ENCODE measurements at places on chromosomes 7 and 10.

DNA sequence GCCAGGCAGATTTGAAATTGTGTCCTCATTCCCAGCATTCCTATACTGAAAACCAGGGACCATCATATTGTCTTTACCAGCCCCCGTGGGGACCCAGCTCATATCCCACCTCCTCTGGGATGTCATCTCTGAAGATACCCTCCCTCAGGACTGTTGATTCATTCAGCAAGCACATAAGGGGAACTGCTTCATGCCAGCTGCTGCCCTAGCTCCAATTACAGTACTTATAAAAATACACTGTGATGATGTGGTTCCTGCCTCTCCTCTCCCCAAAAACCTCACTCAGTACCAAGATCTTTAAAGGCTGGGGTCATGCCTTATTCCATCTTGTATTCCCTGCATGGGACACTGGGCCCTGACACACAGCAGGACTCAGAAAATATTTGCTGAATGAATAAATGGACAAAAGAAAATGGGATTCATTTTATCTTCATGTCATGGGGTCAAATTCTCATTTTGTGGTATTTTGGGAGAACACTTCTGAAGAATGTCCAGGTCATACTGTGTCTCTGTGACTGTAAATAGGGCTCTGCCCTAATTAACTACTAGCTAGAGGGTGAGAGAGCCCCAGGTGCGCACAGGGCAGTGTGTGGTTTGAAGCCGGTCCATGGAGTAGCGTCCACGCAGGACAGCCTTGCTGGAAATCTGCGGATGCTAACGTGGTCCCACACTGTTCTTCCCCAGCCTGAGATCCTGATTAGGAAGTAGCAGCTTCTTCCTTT lies 29.0 kb upstream of the DAGLB start:
- DNase-seq = no peak

- DNase-seq = no peak
These were observed 7.6 kb downstream of the ITGB8 start for GRCh38 chr7:20338285-20338684.

- DNase-seq = no peak
These were observed 79.6 kb downstream of the LARP4B start for GRCh38 chr10:851901-852300.

DNA sequence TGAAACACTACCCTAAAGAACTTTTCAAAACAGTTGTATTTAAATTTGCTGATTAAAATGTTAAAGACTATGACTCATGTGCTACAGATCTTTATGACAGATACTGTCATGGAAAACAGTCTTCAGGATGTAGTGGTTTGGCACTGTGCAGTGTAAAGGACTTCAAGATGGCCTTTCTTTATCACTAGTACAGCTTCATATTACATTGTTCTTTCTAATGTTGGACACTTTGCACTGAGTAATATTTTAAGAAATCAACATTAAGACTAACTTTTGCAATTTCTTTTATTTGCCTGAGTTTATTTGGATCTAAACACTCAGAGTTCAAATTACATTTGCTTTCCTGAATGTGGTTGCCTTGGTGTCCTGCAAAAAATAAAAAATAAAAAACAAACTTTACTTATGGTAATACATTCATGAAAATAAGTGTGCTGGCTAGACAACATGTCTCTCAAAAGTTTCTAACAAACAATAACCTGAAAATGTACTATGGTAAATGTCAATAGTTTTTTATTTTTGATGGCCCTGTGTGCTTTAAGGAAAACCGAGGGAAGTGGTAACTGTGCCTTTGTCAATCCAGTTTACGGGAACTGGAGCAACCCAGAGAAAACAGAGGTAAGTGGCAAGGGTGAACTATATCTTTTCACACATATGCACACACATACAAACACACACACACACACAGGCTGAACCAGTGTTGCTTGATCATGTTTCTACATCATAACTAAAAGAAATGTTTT lies 85.9 kb upstream of the PLXDC2 start:
- no peak for DNase-seq

DNA sequence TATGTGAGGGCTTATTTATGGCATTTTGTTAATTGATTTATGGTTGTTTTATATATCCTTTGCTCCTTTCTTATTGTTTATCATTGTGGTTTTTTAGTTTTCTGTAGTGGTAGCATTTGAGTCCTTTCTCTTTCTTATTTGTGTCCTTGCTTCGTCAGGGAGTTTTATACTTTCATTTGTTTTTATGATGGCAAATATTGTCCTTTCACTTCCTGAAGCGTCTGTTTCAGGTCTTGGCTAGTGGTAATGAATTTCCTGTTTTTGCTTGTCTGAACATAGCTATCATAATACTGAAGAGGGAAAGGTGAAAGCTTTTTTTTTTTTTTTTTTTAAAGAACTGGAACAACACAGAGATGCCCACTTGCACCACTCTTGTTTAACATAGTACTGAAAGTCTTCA lies 228.2 kb downstream of the ATRNL1 start:
- DNase-seq = no peak

DNA sequence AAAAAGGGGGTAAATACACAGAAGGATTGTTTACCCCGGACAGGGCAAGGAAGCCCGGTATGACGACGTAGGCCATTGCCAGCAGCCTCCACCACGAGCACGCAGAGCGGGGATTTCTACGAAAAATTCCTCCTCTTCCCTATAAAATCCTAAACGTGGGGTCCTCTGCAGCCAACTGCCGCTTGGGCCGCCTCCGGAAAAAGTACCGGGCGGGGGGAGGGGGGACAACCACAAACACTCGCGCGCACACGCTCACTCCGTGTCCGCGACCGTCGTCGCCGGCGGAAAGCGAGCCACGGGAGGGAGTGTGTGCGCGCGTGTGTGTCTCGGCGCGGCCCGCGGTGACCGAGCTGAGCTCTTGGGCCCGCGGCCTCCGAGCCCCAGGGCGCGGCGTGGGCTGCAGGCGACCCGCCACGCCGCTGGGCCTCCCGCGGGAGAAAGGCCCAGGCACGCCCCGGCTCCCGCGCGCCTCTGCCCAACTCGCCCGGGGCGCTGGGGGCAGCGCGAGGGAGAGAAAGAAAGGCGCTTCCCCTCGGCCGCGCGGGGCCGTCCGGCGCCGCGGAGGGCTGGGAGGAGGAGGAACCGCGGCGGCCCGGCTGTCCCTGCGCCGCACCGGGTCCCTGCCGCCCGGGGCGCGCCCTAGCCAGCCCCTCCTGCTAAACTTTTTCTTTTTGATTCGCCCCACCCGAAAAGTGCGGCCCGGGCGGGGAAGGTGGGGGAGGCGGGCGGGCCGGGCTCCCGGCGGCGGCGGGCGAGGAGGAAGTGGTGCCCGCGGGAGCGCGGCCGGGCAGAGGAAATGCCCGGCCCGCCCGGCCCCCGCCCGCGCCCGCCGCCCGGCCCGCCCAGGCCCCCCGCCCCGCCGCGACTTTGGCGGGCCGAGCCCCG lies 1.5 kb downstream of the CTBP2 start:
- peak; percentile 74 for DNase-seq

GRCh38 chr7:54827734-54828133 lies 68.7 kb upstream of the SEC61G start:
- DNase-seq = no peak

- DNase-seq = no peak
These were observed 436.2 kb upstream of the GALNT17 start for GRCh38 chr7:70695795-70696083.

- no peak for DNase-seq
These were observed 79.9 kb upstream of the ABCB5 start for GRCh38 chr7:20535541-20535940.

DNA sequence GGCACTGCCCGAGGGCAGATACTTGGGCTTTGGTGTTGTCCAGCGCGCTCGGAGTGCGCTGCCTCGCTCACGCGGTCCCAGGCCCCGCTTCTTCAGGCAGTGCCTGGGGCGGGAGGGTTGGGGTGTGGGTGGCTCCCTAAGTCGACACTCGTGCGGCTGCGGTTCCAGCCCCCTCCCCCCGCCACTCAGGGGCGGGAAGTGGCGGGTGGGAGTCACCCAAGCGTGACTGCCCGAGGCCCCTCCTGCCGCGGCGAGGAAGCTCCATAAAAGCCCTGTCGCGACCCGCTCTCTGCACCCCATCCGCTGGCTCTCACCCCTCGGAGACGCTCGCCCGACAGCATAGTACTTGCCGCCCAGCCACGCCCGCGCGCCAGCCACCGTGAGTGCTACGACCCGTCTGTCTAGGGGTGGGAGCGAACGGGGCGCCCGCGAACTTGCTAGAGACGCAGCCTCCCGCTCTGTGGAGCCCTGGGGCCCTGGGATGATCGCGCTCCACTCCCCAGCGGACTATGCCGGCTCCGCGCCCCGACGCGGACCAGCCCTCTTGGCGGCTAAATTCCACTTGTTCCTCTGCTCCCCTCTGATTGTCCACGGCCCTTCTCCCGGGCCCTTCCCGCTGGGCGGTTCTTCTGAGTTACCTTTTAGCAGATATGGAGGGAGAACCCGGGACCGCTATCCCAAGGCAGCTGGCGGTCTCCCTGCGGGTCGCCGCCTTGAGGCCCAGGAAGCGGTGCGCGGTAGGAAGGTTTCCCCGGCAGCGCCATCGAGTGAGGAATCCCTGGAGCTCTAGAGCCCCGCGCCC lies at the start of gene NPY:
NPY (plus strand) TSS at position 294 of the 802 bp plus-strand sequence. CDS start 1,051 bp downstream, outside the sequence.
- peak; percentile 80 for DNase-seq

DNA sequence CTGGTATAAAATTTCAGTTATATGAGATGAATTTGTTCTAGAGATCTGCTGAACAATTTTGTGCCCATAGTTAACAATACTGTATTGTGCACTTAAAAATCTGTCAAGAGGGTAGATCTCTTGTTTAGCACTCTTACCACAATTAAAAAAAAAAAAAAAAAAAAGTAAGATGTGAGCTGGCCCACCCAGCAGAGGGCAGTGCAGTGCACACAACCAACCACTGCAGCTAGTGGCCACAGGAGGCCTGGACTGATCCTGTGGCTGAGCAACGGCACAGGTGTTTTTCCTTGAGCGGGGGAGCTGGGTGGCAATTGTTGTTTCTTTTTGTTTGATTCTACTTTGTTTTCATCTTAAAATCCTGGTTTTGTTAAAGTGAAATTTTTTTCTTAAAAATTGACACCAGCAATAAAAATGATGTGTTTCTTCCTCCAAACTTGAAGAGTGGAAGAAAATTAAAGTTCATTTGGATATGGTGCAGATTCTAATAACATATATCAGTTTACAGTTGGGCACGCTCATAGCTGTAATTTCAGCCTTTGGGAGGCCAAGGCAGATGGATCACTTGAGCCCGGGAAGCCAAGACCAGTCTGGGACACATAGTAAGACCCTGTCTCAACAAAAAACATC lies 171.1 kb upstream of the TBX20 start:
- DNase-seq = peak; percentile 66

DNA sequence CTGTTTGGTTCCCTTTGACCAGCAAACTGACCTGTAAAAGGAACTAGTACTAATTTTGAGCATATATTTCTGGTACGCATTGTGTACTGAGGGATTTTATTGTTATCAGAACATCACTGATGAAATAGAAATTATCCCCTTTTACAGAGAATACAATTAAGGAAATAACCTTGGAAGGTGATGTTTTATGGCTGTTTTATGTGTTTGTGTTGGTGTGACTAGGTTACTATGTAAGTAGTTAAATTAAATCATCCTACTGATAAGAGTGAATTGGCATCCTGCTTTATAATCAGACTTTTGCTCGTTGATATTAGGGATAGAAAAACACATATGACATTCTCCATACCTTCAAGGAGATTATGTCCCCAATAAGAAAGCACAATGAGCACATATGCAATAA lies 596.6 kb downstream of the SORCS3 start:
- DNase-seq = no peak

DNA sequence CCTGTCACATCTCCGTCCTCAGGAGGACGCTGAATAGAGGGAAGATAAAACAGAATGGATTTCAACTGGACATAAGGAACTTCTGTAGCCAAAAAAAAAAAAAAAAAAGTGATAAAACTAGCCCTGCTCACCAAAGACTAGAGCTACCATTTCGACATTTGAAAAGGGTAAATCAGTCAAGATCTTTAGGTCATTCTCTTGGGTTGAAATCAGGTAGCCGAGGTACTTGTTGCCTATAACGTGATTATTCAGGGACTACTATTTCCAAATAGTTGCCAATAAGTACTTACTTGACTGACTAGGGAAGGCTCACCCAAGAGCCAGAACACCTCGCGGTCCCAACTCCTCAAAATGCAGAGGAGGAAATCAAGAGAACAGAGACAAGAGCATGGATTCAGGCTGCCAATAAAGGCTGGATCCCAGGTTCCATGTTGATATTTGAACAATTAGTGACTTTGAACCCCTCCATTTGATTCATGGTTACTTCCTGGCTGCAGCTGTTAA lies 2.0 kb downstream of the RHEB start:
- no peak for DNase-seq

- no peak for DNase-seq
These were observed 400.7 kb downstream of the TCERG1L start for GRCh38 chr10:130910848-130911247.

GRCh38 chr7:2124604-2125345 lies 108.0 kb downstream of the MAD1L1 start:
- DNase-seq = no peak

DNA sequence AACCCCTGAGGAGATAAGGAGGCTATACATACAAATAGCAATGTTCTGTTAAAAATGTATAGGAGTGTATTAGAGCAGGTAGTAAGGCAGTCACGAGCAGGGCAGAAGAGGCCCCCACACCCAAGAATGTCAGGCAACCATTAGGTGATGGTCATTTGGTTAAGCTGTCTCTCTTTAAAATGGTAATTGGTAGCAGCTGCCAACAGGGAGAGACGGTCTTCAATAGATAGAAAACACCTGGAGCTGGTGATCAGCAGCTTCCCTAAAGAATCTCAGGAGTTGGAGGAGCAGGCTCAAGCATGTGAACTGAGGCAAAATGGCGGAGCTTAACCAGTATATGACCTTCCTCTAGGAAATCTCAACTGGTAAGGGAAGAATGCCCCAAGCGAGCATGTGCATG lies 26.4 kb upstream of the HTR5A start:
- no peak for DNase-seq

DNA sequence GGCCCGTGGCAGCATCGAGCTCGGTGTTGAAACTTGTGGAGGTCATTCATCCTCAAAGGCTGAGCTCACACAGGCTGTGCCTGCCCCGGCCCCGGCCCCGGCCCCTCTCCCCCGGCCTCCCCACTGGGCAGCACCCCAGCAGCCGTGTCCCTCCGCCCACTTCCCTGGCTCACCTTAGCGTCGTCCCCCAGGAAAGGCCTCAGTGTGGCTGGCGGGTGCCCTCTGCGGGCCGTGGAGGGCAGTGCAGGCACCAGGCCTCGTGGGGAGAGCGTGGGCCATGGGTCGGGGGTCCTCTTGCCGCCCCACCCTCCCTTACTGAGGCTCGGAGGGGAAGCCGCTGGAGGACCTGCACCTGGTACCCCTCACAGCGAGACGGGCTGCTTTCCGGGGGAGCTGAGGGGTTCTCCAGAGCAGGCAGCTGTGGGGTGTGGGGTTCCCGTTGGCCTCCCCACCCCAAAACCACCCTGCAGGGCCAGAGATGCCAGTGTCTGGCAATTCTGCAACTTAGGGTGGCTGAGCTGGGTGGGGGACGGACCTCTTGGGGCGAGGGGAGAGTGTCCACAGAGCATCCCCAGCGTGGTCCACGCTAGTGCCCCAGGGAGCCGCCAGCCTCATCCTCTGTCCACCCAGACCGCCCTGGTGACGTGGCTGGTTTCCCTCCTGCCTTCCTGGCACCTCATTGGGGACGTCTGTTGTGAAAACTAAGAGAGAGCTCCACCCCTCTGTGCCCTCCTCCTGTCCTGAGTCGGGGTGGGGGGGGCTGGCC lies 44.2 kb upstream of the DPYSL4 start:
- peak; percentile 59 for DNase-seq

- peak; percentile 90 for DNase-seq
These were observed 122.8 kb downstream of the UBE2H start for GRCh38 chr7:129829737-129830631.
